ENCODE measurements at places on chromosomes 13 and 19. TPM values are rescaled to one million over a fixed set of nuclear protein-coding genes. Genes with fewer than 3 reads are reported as not detected.

SLC27A1 gene
- total RNA-seq, result 7.4 TPM

LILRB5 gene
- not detected for total RNA-seq

WDR62 gene
- total RNA-seq, result 44.5 TPM

FPR3 gene
- total RNA-seq, result not detected

CD70 gene
- 16.9 TPM for total RNA-seq

KLK1 gene
- 0.47 TPM for total RNA-seq

MBD3L3 gene
- not detected for total RNA-seq

CYP2S1 gene
- 0.83 TPM for total RNA-seq

Measured in activated CD8-positive, alpha-beta T cell treated with anti-CD3 and anti-CD28 coated beads, Interleukin-2, amount 10 ng/mL, durations not matched to agents 7 days and 5 days (primary cell).